ENCODE measurements at places on chromosomes 3 and 15.

DNA sequence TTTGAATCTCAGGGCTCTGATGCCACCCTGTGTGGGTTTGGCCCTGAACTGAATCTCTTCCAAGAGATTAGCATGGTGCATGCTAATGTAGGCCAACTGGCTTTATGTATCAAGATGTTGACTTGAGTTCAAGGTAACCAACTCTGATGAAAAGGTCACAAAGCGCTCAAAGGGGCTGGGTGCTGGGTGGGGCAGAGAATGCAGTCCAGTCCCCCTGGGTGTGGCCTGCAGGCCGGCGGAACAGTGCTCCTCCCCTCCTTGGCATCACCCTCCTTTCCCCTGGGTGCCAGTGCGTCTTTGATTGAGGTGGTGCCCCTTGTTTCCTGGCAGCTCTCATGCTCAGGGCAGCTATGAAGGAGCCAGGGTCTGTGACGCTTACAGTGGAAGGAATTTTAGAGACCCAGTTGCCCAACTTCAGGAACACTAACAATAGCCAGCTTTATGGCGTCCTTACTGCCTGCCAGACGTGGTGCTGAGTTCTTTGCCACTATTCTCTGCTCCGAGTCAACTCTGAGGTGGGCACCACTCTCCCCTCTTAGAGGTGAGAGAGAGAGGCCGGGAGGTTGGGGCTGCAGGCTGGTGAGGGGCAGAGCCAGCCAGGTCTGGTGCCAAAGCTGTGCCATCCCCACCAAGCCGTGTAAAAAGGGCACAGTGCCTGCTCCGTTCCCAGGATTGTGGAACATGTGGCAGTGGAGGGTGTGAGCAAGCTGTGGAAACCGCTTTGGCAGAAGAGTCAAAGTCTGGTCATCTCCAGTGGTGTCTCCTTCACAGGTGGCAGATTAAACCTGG is 9.8 kb downstream of the SYNM start:
- no peak for DNase-seq

GRCh38 chr3:30555968-30556367 is 50.4 kb upstream of the TGFBR2 start:
- DNase-seq: no peak

DNA sequence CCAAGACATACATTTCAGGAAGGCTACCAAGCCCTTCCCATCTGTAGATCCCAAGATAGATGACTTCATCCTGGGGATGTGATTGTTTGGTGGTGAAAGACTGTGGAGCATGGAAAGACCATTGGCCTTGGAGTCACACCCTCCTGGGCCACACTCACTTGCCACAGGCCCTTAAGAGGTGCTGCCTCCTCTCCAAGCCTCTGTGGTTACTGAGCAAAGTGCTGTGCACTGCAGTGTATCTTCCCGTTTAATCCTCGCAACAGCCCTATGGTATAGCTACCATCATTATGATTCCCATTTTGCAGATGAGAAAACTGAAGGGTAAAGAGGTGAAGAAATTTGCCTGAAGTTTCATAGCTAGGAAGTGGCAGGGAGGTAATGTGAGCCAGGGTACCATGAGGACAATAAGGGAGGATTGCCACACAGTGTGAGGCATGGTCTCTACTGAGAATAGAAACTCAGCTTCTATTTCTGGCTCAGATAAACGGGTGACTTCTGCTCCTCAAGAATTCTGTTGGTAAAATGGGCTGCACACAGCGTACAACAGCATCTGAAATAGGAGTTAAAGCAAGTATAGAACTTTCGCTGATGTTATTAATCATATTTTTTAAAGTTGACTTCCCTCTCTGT is 23.9 kb upstream of the RHO start:
- no peak for DNase-seq

DNA sequence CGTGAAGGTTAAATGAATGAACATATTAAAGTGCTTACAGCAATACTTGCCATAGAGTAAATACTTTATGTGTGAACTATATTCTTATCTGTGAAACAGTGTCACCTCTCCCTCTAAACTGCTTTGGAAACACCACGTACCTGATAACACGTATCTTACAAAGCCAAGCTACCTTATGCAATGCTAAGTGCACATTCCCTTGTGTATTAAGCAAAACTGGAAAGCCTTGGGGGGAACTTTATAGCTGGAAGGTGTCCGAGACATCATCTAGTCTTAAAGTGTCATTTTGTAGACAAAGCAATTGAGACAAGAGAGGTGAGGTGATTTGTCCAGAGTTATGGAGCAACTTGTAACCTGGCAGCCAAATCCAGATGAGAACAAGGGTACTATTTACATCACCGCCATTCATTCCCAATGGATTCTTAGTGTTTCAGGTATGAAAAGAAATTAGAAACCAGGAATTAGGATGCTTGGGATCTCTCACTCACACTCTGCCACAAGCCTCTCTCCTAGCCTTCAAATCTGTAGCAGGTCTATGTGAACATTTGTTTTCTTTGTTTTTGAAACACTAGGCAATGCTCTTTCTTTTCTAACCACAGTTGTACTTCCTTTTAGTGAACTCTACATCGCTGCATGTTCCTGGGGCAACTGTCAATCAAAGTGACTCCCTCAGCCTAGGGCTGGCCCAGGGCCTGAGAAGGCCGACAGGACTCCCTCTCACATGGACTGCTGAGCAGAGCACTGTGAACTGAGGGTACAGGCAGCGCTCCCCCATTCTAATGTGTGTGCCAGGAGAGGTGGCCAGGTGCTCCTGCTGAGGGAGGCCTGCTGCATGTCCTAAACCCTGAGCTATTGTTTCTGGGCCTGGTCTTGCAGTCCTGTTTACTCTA is 13.9 kb upstream of the MGLL start:
- DNase-seq: no peak

DNA sequence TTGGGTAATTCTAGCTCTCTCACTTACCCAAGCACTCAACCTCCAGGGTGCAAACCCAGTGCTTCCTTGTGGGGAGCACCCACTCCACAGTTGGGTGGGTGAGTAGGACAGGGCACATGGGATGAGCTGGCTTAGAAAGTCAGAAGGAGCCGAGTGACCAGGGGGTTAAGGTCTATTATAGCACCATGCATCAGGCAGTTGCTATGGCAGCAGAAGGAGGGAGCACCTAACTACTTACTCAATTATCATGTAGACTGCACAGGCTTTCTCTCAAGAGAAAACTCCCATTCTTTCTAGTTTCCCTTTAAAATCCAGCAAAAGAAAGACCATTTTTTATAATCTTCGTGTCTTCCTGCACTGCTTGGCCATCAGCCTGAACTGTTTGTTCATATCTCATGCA is 163.0 kb downstream of the OCA2 start:
- no peak for DNase-seq

GRCh38 chr3:32583708-32584107 is 13.1 kb upstream of the DYNC1LI1 start:
- no peak for DNase-seq

DNA sequence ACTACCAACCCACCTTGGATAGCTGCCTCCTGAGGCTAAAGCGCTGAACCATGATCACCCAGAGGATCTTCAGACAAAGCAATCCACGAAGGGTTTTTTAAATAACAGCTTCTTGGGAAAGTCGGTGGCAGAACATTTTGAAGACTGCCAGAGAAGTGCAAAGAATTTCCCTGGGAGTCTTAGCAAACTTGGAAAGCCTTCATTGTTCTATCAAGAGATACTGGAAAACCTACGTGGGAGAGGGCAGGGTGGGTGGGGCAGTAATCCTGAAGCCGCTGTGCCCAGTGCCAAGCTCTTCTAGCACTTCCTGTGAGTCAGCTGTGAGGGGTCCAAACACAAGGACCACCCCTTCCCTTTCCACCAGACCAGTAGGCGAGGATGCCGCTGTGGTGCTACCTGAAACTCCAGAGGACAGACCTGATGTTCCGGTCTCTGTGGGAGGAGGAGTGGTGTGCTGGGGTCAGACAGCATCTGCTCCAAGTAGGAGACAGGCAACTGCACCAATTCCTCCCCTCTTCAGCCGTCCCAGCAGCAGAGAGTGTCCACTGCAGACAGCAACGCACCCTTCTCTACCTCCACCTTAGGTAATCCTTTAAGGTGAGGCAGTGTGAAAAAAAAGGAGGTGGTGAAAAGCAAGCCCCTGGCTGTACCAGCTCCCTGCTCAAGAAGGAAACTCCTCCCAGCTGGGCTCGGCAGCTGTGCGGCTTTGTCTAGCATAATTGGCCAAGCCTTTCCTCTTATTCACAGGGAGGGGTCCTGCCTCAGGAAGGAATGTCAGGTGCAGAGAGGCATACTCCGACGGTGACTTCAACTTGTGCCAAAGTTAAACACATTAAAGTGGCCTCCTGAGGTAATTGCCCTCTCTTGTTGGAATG is 99.0 kb downstream of the TMCC1 start:
- DNase-seq: peak; percentile 29

GRCh38 chr15:70342141-70342540 is 244.4 kb upstream of the TLE3 start:
- no peak for DNase-seq

- no peak for DNase-seq
Measured at GRCh38 chr15:98854496-98854895, 153.1 kb downstream of the PGPEP1L start.
